ENCODE measurements at places on chromosomes 1 and 21. TPM values are rescaled to one million over a fixed set of nuclear protein-coding genes. Genes with fewer than 3 reads are reported as not detected.

- no peaks in the 10 kb centered on the region for H3K4me1 ChIP-seq
- DNase-seq = peak; percentile 62
- no peaks in the 10 kb centered on the region for H3K27me3 ChIP-seq
- H3K27ac ChIP-seq = no peak overlapping the region
- H3K36me3 ChIP-seq = no peaks in the 10 kb centered on the region
- H3K4me3 ChIP-seq = no peak overlapping the region
Measured at GRCh38 chr1:18513995-18514394, 33.3 kb downstream of the KLHDC7A start.

GRCh38 chr1:109816175-109816811 is 52.6 kb upstream of the EPS8L3 start:
- H3K4me3 ChIP-seq = no peak overlapping the region
- H3K27ac ChIP-seq = no peak overlapping the region
- H3K36me3 ChIP-seq = no peaks in the 10 kb centered on the region
- H3K27me3 ChIP-seq = no peaks in the 10 kb centered on the region

- no peaks in the 10 kb centered on the region for H3K27me3 ChIP-seq
- DNase-seq = no peak
- no peak overlapping the region for H3K27ac ChIP-seq
- no peaks in the 10 kb centered on the region for H3K4me1 ChIP-seq
Measured at GRCh38 chr1:226425431-226426031, 17.6 kb upstream of the PARP1 start.

DNA sequence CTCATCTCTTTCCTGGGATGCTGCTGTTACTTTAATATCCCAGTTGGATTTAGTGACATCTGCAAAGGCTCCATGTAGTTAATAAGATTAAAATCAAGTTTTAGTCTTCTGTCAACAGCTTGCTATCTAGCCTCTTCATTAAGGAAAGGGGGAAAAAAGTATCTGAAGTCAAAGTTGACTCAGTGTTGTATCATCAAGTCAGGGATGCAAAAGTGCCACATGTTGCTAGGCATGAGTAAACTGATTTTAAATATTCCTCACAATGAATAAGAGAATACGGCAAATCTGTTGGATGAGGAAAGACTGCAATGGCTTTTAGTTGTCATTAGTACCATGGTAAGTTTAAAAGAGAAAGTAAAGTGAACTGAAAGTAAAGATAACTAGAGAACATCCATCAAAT is 383.2 kb upstream of the ZRANB2 start:
- H3K27ac ChIP-seq = no peak overlapping the region
- no peaks in the 10 kb centered on the region for H3K36me3 ChIP-seq
- H3K4me3 ChIP-seq = no peak overlapping the region
- H3K4me1 ChIP-seq = no peaks in the 10 kb centered on the region
- H3K27me3 ChIP-seq = no peaks in the 10 kb centered on the region

- peaks cover 5% of the 10 kb centered on the region for H3K36me3 ChIP-seq
- no peak for DNase-seq
- H3K4me1 ChIP-seq = no peaks in the 10 kb centered on the region
- H3K4me3 ChIP-seq = no peak overlapping the region
- H3K27me3 ChIP-seq = no peaks in the 10 kb centered on the region
- no peak overlapping the region for H3K27ac ChIP-seq
Measured at GRCh38 chr21:33755354-33755753, 113.1 kb downstream of the ITSN1 start.

DNA sequence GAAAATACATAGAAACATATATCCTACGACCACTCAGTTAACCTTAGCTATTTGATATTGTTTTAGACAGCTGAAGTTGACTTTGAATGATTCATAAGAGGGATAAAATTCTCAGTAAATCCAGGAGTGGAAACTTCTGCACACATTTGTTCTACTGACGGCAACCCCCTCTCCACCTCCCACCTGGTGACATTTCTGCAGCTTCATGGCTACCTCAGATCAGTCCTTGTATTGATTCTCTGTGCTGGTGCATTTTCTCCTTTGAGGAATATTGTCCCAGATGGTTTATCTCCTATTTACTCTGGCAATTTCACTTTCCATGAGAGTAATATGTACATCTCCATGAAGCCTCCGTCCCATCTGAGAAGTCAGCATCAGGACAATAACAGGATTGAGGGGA is 57.7 kb upstream of the COA6 start:
- H3K27me3 ChIP-seq = peaks cover 6% of the 10 kb centered on the region
- no peak for DNase-seq
- H3K27ac ChIP-seq = no peak overlapping the region
- no peaks in the 10 kb centered on the region for H3K4me1 ChIP-seq
- H3K36me3 ChIP-seq = no peaks in the 10 kb centered on the region

- DNase-seq = peak; percentile 94
- peak overlapping the region; percentile 80 for H3K27ac ChIP-seq
- no peak overlapping the region for H3K4me3 ChIP-seq
- no peaks in the 10 kb centered on the region for H3K27me3 ChIP-seq
- H3K4me1 ChIP-seq = peaks cover 16% of the 10 kb centered on the region
Measured at GRCh38 chr1:24567792-24568388, 12.0 kb downstream of the NCMAP start.

DNA sequence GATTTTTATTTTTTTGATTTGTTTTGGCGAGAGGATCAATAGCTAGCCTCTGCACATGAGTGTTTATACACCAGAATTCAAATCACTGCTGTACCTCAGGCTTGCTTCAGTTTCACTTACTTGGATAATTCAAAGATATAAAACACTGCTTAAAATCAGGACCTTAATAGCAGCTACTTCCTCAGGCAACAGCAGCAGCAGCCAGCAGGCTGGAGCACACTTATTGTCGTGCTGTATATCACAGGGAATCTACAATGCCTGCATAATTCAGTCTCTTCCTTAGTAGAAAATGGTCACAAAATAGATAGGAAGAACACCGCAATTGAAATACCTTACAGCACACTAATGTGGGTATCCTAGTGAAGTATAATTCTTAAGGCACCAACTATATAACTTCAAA is 497.3 kb downstream of the NEGR1 start:
- H3K4me1 ChIP-seq = no peaks in the 10 kb centered on the region
- H3K36me3 ChIP-seq = no peaks in the 10 kb centered on the region
- no peak for DNase-seq
- no peaks in the 10 kb centered on the region for H3K27me3 ChIP-seq

- no peak overlapping the region for H3K4me3 ChIP-seq
- H3K27ac ChIP-seq = no peak overlapping the region
- no peaks in the 10 kb centered on the region for H3K27me3 ChIP-seq
- DNase-seq = peak; percentile 32
- H3K4me1 ChIP-seq = no peaks in the 10 kb centered on the region
Measured at GRCh38 chr1:46587069-46587468, 17.0 kb downstream of the MKNK1 start.

GRCh38 chr1:93871366-93871765 is 7.6 kb downstream of the DNTTIP2 start:
- H3K4me1 ChIP-seq = peaks cover 6% of the 10 kb centered on the region
- no peak overlapping the region for H3K27ac ChIP-seq
- peaks cover 94% of the 10 kb centered on the region for H3K36me3 ChIP-seq
- H3K4me3 ChIP-seq = no peak overlapping the region
- DNase-seq = no peak

SOX13 gene
- total RNA-seq = 11.6 TPM

OR2L13 gene
- not detected for total RNA-seq

ETV3L gene
- not detected for total RNA-seq

DPT gene
- 86.7 TPM for total RNA-seq

RNU1-4 gene
- under 0.01 TPM for total RNA-seq

All from stomach (tissue), 19 donors.